GM12865 (cell line): ENCODE measurements at places on chromosomes 12 and 14.
A peak's percentile ranks its signal among the peaks of the same experiment; 100 is the strongest.

DNA sequence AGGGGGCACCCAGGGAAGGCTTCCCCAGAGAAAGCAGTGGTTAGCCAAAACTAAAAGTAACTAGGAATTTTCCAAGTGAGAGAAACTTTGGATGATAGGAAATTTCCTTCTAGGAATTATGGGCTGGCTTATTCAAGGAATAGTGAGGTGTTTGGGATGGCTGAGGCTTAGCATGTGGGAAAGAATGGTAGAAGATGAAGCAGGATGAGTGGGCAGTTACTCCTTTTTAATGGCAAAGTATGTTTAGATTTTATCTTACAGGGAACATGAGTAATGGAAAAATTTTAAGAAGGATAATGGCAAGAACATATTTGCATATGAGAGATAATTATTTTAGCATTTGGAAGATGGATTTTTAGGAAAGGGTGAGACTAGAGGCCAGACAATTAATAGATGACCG lies 197.6 kb downstream of the SLC38A4 start:
- no peak for DNase-seq

DNA sequence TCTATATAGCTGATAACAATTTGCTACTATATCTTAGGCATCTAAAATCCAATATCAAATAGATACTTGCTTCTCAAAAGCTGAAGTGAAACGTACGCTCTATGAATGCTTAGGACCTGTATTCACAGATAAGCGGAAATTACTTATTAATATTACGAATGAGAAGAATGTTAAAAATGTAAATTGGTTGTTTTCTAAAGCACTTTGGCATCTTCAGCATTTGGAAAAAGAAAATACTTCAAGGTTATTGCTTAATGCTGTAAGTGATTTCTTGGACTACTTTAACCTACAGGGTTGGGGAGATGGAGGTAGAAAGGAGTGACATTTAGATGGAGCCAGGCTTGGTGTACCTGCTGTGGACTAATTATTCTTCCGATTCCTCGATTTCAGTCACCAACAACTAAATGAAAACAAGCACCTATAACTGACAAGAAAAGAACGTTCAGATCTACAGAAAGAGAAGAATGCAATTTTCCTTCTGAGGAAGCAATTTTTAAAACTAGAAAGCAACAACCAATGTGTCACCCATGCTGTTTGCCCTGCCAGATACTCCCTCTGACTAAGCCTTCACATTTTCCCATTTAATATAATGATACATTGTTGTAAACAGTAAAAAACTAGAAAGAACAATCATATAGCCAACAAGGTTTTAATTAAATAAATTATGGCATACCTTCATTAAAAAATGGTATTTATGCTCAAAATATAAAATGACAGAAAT lies 49.3 kb downstream of the SLC25A21 start:
- DNase-seq: no peak

DNA sequence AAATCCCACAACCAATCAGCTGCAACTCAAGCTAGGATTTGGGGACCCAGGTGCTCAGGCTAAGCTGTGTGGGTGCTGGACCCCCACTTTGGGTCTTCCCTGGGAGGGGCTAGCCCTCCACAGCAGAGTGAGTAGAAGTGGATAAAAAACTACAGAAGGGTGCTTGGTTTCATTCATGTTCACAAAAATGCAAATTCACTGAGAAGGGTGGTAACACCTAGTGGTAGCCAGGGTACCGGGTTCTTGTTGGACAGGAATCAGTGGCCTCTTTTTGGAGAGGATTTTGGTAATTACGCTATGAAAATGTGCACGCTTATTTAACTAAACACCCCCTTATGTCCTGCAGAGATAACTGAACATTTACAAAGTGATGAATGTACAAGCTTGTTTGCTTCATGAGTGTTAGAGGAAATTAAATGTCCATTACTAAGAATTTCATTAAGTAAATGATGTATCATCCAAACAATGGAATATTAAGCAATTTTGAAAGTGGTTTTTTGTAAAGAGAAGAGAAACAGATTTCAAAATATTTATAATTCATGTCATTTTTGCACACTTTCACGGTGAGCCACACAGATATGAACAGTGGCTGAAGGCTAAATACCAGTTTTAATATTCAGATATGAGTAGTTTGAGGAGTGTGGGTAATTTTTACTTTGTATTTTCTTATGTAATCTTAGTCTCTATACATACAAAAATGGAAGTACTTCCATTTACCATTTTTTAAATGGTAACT lies 78.3 kb downstream of the DDX51 start:
- no peak for DNase-seq

GRCh38 chr14:54848910-54849309 lies 53.7 kb downstream of the GCH1 start:
- no peak for DNase-seq

GRCh38 chr12:100554608-100555077 lies 18.8 kb upstream of the GAS2L3 start:
- DNase-seq: peak; percentile 44

DNA sequence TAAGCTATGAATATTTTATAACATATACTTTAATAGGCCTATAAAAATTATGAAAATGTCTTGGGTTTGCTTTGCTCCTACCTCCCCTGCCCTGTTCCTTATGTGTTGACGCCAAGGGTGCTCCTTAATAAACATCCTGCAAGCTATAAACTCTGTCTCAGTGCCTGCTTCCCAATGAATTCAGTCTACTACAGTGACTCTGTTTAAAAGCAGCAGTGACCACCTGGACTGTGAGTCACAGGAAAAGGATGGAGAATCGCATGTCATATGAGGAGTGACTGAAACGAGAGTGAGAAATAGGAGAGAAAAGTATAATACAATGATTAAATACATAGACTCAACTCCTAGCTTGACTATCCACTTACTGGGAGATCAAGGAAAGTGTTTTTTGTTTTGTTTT lies 41.1 kb upstream of the CFAP54 start:
- no peak for DNase-seq

DNA sequence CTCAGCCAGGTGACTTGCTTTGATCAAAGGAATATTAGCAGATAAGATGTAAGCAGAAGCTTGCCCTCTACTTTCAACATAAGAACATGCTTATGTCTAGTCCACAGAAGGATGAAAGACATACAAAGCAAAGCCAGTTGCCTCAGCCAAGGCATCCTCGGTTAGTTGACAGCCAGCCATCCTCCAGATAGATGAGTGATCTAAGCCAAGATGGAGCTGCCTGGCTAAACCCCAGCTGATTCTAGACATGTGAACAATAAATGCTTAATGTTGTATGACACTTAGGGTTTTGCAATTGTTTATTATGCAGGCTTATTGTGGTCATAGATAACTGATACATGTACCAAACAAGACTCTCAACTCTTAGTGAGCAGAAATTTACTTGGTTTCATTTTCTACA lies 157.6 kb upstream of the TMTC2 start:
- peak; percentile 7 for DNase-seq

- no peak for DNase-seq
These were observed 7.9 kb downstream of the DYNC1H1 start for GRCh38 chr14:101972126-101972866.

GRCh38 chr12:47686645-47687240 lies 19.1 kb downstream of the RPAP3 start:
- DNase-seq: peak; percentile 35

GRCh38 chr14:104093366-104094055 lies 8.0 kb downstream of the ASPG start:
- peak; percentile 5 for DNase-seq

- DNase-seq: no peak
These were observed 88.6 kb downstream of the KCNK10 start for GRCh38 chr14:88234442-88234841.

- DNase-seq: no peak
These were observed 6.9 kb downstream of the TNFAIP2 start for GRCh38 chr14:103130017-103130764.

GRCh38 chr12:41188841-41189394 lies 798 bp downstream of the PDZRN4 start:
- no peak for DNase-seq

DNA sequence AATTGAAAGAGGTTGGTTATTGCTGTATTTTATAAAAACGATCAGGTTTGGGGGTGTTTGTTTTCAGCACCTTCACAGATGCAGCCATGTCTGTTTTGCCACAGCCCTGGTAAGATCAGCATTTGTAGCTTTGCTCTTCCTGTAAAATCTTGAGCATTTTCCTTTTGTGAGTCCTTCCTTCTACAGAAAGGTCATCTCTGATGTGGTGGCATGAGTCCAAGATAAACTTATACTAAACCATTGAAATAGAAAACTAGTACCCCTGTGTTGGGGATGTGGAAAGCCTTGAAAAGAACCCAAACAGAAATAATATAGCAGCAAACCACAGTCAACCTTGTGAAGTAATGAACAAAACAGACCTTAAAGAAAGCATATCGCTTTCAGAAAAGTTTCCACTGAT lies 85.5 kb downstream of the TGFB3 start:
- no peak for DNase-seq

DNA sequence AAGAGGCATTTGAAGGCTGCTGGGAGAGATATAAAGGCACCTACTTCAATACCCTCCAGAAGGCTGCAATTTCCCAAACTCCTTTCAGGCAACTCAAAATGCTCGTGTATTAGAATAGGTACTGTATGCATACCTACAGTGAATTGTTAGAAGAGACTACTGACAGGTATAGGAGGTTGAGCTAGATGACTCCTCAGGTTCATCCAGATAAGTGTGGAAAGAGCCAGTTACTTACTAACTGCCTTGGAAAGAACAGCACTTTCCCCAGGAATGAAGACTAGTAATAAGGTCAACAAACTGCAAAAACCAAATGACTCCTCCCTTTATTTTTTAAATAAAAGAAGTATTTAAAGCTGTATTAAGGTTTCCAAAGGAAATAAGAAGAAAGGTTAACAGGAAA lies 429.0 kb downstream of the MDGA2 start:
- DNase-seq: no peak

GRCh38 chr14:86237733-86238132 lies 707.8 kb downstream of the FLRT2 start:
- DNase-seq: no peak

GRCh38 chr14:101078170-101078891 lies 174.8 kb upstream of the RTL1 start:
- DNase-seq: no peak

- DNase-seq: no peak
These were observed 31.3 kb downstream of the CORO1C start for GRCh38 chr12:108699955-108700563.

DNA sequence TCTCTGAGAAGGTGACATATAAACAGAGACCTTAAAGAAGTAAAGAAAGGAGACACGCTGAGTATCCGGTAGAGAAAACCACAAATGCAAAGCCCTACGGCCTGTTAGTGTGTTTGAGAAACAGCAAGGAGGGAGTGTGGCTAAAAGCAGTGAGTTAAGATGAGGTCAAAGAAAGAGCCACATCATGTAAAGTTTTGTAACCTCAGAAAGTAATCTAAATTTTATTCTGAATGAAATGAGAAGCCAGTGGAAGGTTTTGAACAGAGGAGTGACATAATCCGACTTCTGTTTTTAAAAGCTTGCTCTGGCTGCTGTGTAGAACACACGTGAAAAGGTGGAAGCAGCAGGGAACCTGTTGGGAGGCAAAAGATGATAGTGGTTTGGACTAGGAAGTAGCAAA lies 32.6 kb downstream of the PPP2R5E start:
- no peak for DNase-seq

- DNase-seq: no peak
These were observed 158.2 kb downstream of the NUAK1 start for GRCh38 chr12:105980533-105980932.
